Stimulated activated CD4-positive, alpha-beta T cell treated with anti-CD3 and anti-CD28 coated beads, Interleukin-15, amount 100 ng/mL, for 24 hours (primary cell): ENCODE measurements at places on chromosomes 7 and 10.
A peak's percentile ranks its signal among the peaks of the same experiment; 100 is the strongest.

DNA sequence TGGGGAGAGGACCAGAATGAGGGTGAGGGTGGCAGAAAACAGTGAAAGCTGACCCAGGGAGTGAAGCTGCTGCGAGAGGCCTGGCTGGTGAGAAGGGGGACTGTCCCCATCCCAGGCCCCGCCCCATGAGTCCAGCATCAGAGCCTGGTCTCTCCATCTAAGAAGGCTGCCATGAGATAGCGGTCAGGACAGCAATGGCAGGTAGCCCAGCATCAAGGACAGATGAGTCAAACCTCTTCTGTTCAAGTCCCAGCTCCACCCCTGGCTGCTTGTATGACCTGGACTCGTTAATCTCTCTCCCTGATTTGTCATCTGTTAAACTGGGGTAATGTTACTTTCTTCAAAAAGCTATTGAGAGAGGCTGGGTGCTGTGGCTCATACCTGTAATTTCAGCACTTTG, 22.2 kb downstream of the GPNMB start:
- DNase-seq: no peak

- no peak for DNase-seq
These were observed 278.1 kb upstream of the NRP1 start for GRCh38 chr10:33612551-33612950.

GRCh38 chr10:71263376-71263775, 51.0 kb downstream of the UNC5B start:
- no peak for DNase-seq

DNA sequence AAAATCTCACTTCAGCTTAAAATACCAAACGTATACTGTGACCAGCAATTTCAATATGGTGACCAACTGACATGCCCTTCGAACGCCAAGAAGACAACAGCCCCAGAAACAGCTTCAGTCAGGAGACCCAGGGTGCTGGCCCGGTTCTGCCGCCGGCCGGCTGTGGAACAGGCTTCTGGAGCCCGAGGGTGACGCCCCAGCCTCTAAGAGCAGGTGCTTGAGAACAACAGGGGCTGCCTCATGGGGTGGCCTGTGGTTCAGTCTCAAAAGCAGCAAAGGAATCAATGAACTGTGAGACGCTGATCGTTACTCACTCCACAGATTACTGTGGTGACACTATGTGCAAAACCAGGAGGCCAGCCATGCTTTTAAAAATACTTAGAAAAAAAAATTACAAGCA, 17.3 kb downstream of the GPER1 start:
- no peak for DNase-seq

- DNase-seq: no peak
These were observed 436.2 kb downstream of the KCNMA1 start for GRCh38 chr10:77201135-77202106.

DNA sequence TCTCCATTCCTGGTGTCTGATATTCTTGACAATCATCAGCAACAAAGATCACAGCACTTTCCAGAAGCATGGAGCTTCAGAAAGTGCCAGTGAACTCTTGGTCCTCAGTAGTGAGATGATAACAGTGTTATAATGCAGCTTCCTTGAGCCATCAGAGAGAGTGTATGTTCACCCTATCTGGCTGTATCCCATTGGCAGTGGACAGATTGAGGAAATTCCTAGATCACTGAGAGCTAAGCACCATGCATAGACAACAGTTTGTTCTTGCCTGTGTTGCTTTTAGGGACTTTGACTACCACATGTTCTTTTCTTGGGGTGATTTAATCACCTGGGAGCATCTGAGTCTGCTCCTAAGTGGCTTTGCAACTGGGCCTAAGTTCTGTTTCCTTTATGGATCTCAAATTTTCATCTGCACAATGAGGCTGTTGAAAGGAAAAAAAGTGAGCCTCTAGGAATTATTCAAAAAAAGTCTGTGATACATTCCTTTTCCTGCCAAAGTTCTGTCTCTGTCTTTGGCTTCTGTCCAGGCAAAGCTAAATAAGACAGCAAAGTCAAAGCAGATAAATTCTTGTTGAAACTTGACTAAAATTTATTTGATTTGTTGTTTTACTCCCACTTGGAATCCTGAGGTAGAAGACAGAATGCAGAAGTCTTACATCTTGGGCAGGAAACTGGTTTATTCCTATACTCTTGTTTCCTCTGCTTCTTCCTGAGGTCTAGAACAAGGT, 14.5 kb upstream of the ZNF282 start:
- DNase-seq: no peak

GRCh38 chr10:57513637-57514036, 754.1 kb downstream of the IPMK start:
- no peak for DNase-seq

GRCh38 chr7:142024547-142024946, 28.9 kb downstream of the MGAM start:
- DNase-seq: no peak

- DNase-seq: no peak
These were observed 79.4 kb downstream of the VPS41 start for GRCh38 chr7:38829488-38830165.

- DNase-seq: no peak
These were observed 194.7 kb downstream of the GALNT17 start for GRCh38 chr7:71326595-71326994.

DNA sequence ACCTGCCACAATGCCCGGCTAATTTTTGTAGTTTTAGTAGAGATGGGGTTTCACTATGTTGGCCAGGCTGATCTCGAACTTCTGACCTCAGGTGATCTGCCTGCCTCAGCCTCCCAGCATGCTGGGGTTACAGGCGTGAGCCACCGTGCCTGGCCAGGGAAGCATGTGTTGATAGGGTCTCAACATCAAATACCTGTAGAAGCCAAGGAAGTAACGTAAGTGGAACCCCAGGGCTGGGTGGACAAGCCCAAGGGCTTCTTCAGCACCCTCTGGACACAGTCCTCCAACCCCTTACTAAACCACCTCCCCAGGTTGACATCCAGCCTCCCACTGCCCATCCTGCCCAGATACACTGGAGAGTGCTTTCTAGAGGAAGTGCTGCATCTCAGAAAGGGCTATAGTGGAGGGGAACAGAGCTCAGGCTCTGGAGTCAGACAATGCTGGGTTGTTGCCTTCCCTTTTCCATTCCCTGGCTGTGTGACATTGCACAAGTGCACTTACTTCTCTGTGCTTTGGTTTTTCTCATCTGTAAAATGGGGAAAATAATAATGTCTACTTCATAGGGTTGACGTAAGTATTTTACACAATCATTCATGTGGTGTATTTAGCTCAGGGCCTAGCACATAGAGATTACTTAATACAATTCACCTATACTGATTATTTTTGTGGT, 73.9 kb upstream of the KAT6B start:
- no peak for DNase-seq

DNA sequence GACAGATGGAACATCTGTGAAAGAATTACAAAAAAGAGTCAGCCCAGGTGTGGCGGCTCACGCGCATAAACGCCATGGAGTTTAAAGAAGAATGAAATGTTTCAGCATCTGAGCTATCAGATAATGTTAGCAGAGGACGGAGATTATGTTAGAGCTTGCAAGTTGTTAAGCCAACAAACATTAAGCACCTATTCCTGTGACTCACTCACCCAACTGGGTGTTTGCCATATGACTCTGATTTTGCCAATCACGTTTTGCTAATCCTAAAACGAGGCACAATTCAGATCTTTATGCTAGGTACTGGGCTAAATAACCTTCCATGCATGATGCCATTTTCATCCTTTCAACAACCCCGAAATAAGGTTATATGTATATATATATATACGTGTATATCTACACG, 29.0 kb upstream of the CCNY start:
- DNase-seq: no peak

- DNase-seq: no peak
These were observed 1.7 kb upstream of the FAM3C start for GRCh38 chr7:121397822-121398221.

DNA sequence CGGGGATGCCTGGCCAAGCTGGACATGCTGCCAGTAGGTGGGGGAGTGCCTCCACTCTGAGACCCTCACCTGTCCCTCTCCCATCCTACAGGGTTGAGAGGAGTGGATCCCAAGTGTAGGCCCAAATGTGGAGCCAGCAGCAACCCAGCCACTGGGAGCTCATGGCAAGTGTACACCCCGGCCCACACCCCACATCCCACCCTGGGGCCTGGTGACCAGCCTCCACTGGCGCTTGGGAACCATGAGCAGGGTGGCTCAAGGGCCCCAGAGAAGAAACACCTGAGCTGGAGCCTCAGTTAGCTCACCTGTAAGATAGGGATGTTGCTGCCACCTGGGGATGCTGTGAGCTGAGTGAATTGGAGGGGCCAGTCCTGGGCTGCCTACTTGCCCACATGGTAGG, 10.4 kb upstream of the RET start:
- DNase-seq: no peak

DNA sequence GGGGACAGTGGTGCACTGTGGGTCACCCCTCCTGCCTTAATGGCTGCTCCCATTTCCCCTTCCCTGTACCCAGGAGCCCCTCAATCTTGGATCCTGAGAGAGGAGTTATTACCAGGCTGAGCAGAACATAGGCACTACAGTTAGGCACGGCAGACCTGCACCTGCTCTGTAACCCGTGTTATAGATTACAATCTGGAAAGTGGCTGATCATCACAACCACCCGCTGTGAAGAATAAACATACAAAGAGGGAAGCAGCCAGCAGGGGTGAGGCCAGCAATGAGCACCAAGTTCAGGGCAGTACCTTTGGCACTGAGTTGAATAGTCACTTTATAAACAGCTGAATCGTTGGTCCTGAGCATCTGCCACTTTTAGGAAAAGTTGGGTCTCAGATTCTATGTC, 1.7 kb downstream of the CDHR1 start:
- DNase-seq: no peak

DNA sequence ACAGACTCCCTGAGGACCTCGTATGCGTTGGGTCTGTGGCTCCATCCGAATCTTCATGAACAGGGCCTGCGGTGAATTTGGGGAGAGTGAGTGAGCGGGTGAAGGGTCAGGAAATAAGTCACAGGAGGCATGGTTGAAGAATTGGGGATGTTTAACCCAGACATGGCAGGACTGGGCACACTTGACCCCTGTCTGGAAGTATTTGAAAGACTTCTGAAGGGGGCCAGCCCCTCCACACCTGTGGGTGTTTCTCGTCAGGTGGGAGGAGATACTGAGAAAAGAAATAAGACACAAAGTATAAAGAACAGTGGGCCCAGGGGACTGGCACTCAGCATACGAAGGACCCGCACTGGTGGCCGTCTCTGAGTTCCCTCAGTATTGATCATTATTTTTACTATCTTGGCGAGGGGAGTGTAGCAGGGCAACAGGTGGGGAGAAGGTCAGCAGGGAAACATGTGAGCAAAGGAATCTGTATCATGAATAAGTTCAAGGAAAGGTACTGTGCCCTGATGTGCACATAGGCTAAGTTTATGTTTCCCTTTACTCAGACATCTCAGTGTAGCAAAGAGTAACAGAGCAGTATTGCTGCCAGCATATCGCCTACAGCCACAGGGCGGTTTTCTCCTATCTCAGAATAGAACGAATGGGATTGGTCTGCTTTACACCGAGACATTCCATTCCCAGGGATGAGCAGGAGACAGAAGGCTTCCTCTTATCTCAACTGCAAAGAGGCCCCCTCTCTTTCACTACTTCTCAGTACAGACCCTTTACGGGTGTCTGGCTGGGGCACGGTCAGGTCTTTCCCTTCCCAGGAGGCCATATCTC, 38.2 kb upstream of the PFKFB3 start:
- no peak for DNase-seq

GRCh38 chr7:144830024-144830785, 5.6 kb downstream of the TPK1 start:
- no peak for DNase-seq

DNA sequence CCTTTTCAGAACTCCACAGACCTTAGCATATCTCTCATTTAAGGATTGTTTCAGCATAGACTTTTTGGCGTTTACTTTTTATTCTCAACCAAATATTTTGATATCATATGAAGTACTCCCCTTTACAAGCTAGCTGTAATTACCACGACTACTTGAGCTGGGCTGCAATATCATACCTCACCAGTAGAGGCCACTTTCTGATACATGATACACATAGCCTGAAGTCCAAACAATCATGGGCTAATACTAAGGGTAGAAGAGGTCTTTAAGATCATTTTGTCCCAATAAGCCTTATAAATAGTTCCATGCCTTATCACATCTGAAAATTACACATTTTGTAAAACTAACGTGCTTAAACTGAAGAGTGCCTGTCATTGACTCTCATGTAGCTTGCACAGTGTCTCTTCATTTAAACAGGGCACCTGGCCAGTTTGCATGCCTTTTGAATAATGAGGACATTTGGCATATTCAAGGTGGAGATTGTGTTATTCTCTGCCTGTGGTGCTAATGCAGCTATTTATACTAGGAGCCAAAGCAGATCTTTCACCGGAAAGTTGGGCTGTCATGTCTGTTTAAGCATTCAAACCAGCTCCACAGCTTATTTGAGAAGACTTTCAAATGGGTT, 403.7 kb upstream of the ZMIZ1 start:
- DNase-seq: peak; percentile 25

- no peak for DNase-seq
These were observed 80.4 kb downstream of the VSTM4 start for GRCh38 chr10:49034925-49035324.
